ENCODE measurements at places on chromosomes 7 and 10.
A peak's percentile ranks its signal among the peaks of the same experiment; 100 is the strongest.

GRCh38 chr7:138066954-138067394, 9.3 kb upstream of the AKR1D1 start:
- no peak for DNase-seq

- DNase-seq: no peak
These were observed 168.6 kb downstream of the NRP1 start for GRCh38 chr10:33165911-33166310.

DNA sequence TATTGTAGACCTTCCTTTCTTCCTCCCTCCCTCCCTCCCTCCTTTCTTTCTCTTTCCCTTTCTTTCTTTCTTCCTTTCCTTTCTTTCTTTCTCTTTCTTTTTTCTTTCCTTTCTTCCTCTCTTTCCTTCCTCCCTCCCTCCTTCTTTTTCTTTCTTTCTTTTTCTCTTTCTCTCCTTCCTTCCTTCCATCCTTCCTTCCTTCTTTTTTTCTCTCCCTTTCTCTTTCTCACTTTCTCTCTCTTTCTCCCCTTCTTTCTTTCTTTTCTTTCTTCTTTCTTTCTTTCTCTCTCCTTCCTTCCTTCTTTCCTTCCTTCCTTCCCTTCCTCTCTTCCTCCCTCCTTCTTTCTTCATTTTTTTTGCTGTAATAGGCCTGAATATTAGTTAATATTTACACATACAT, 638.0 kb downstream of the SORCS3 start:
- no peak for DNase-seq

DNA sequence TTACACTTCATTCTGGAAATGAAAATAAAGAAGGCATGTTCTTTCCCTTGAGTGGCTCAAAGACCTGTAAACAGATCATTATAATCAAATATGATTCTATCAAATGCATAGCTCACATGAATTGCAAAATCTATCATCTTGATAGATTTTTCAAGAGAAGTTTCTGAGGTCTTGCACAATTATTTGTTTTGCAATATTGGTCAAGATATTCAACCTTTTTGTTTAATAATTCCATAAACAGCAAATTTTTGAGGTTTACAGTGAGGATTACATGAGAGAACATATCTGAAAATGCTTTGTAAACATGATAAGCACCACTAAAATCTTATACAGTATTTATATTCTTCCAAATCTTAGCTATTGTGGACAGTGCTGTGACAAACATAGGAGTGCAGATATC, 160.8 kb downstream of the HDAC9 start:
- DNase-seq: no peak

DNA sequence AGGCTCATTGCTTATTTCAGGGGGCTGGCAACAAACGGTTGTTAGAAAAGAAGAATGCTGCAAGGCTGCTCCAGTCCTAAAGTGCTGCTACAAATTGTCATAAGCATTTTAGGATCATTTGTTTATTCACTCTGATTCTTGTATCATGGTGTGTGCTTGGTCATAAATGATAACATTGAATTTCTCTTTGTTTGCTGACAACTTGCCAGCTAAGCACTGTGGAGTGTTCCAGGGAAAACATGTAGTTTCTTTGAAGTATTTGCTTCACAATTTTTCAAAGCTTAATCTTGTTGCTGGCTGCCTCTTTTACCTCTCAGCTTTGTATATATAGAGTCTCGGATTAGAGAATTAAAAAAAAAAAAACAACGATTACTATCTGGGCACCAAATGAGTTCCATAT, 263.0 kb downstream of the PHF14 start:
- no peak for DNase-seq

- no peak for DNase-seq
These were observed 224.7 kb upstream of the ADARB2 start for GRCh38 chr10:1961989-1962388.

GRCh38 chr10:99926925-99927720, 82.6 kb downstream of the DNMBP start:
- DNase-seq: no peak

- DNase-seq: no peak
These were observed 3.3 kb upstream of the UBE2H start for GRCh38 chr7:129955993-129956543.

DNA sequence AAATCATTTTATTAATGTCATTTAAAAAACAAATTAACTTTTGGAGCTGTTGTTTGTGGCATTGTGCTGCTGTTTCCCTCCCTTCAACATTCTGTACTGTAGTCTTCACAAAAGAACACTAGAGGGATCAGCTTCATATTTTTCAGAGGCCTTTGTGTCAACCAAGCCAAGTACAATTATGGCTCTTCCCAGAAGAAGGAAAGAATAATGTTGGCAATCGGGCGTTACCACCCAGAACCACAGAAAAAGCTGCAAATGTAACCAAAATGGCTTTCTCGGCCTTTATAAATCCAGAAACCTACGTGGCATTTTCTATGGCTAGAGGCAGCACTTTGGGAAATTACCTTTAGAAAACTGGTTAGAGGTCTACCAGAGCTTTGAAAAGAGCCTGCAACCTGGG, 98.8 kb upstream of the COL1A2 start:
- DNase-seq: no peak

- DNase-seq: no peak
These were observed 55.1 kb upstream of the FAM20C start for GRCh38 chr7:137094-137891.

DNA sequence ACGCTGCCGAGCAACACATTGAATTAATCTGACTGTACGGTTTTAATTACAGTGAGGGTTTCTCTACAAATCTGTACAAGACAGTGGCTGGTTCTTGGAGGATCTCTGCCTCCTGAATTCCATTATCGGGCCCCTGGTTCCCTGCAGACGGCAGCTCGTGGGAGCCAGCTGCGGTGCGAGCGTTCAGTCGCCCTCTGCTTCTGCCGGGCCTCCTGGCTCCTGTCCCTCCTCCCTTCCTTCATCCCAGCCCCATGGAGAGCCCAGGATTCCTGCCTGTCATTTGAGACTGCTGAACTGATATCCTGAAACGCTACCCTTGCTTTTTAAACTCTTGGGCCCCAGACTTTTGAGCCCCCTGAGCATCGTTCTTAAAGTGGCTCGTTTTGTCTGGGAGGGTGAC, 6.6 kb upstream of the DLX6 start:
- no peak for DNase-seq

GRCh38 chr7:84196084-84196503, 1.5 kb upstream of the SEMA3A start:
- DNase-seq: no peak

DNA sequence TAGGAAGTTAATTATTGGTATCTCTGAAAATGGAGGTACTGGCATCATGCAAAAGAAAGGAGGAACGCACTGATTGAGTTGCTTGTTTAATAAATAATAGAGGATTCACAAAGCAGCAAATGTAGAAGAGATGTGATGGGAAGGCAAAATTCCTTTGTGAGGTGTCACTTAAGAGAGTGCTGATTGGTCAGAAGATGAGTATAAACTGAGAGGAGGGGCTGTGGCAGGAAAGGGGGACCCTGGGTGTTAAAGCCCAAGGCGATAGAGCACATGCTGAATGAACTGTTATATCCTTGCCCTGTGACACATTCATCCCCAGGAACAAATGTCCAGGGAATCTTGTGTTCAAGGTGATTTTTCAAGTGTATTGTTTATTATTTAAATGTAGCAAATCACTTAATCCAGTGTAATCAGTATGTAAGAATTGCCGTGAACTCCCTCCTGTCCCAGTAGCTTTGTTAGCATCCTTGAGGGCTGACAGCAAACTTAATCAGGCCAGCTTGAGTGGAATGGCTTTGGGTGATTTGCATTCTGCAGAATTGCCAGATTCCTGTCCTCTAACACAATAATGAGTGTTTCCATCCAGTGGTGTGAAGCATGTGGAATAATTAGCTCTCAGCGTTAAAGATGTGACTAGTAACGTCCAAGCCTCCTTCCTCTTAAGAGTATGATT, 111.9 kb downstream of the CHN2 start:
- no peak for DNase-seq

GRCh38 chr7:118502235-118502634, 277.7 kb downstream of the ANKRD7 start:
- DNase-seq: no peak

- no peak for DNase-seq
These were observed 20.4 kb upstream of the TTYH3 start for GRCh38 chr7:2611401-2611800.

GRCh38 chr10:33273295-33274002, 61.0 kb downstream of the NRP1 start:
- no peak for DNase-seq

GRCh38 chr7:151790830-151791620, 85.9 kb downstream of the PRKAG2 start:
- no peak for DNase-seq

DNA sequence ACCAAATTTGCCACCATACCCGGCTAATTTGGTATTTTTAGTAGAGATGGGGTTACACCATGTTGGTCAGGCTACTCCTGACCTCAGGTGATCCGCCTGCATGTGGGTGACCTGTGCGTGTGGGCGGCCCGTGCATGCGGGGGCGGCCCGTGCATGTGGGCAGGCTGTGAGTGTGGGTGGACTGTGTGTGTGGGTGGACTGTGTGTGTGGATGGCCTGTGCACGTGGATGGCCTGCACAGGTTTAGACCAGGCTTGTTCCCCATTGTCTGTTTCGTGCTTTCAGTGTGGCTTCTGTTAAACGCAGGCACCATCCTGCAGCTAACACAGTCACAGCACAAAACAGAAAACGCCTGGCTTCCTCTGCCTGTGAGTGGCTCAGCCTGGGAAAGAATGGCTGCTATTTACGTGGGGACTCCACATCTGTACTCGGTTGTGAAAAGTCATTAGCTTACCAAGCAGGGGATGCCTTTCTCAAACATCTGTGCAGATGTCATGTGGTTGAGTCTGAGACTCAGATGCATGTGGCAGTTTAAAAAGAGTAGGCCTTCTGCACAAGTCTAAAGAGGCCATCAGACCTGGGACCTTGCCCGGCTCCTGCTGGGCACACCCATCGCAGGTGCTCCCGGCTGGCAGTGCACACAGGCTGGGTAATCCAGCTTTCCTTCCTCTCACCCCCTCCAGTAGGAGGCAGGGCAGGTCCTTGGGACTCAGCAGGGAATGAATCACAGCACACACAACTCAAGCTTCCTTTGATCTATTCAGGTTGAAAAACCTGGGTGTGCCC, 91.6 kb downstream of the COBL start:
- DNase-seq: no peak

- DNase-seq: no peak
These were observed 20.9 kb upstream of the UBE3C start for GRCh38 chr7:157117796-157118195.

GRCh38 chr7:28931565-28931964, 26.6 kb downstream of the TRIL start:
- no peak for DNase-seq

GRCh38 chr7:107959527-107959898, 43.4 kb downstream of the LAMB1 start:
- no peak for DNase-seq

GRCh38 chr7:137772316-137772715, 74.5 kb downstream of the DGKI start:
- DNase-seq: no peak

GRCh38 chr7:49773218-49773935, at the start of gene VWC2:
Gene VWC2 (plus strand): TSS chr7:49773638. CDS start chr7:49775436, 1,798 bp downstream.
- no peak for DNase-seq

- no peak for DNase-seq
These were observed 580 bp downstream of the MRPS16 start for GRCh38 chr10:73251683-73252444.

GRCh38 chr7:110800984-110801383, 289.9 kb upstream of the LRRN3 start:
- DNase-seq: no peak

GRCh38 chr7:26369593-26369992, 77.9 kb downstream of the SNX10 start:
- peak; percentile 27 for DNase-seq

DNA sequence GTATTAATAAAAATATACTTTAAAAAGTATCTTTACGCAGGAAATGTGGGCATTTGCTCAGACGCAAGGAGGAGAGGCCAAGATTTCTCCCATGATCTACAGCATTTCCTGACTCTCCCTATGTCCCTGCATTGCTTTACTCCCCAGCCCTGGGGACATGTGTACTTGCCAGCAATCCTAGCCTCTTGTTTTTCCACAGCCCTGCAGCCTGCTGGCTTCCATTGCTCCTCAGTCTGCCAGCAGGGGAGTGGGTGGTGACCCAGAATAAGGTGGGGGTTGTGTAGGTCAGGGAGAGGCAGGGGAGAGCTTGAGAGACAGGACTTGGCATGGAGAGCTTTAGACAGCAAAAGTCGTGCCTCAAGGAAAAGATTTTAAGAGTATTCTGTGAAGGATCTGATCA, 307.7 kb downstream of the CDK14 start:
- no peak for DNase-seq

GRCh38 chr10:87656431-87657072, 3.1 kb upstream of the PAPSS2 start:
- DNase-seq: peak; percentile 9

DNA sequence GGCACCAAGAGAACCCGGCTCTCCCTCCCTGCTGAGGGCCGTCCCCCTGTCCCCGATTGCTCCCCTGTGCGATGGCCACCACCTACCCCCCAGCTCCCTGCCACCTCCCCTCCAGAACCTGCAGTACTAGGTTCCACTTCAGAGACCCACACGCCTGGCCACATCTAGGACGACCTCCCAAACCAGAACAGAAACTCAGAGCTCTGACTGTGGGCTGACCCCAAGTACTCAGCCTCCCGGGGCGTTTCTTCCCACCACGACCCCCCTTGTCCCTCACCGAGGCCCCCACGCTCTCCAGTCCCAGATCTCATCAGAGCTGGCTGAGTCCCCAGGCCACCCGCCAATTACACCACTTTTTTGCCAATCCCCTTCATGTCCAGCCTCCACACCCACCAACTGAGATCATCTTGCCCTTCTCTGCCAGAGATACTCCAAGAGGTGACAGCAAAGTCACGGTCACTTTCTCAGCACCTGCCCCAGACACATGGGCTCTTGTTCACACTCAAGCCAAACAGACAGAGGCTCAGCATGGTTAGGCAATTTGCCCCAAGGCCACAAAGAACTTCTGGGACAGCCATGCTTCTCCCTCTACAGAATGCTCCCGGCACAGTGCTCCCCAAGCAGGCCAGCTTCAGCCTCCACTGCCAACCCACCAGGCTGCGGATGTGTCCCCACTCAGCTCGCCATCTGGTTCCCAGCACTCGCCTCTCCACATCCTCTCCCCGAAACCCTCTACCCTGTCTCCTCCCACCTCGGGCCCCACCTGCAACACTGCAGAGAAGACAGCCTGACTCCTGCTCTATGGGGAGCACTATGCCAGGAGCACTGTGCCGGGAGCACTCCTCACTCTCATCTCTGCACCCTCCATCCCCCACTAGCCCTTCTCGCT, 4.7 kb downstream of the TMEM120A start:
- DNase-seq: no peak

Data from central memory CD4-positive, alpha-beta T cell (primary cell).